ENCODE measurements at places on chromosomes 4 and X.

- no peak for DNase-seq
Measured at GRCh38 chr4:39415678-39416283, 9.1 kb downstream of the KLB start.

- DNase-seq = no peak
Measured at GRCh38 chr4:177356921-177357320, 47.2 kb downstream of the NEIL3 start.

- no peak for DNase-seq
Measured at GRCh38 chr4:7647186-7647585, 212.5 kb upstream of the PSAPL1 start.

- DNase-seq = no peak
Measured at GRCh38 chrX:22087011-22087557, 55.0 kb downstream of the PHEX start.

DNA sequence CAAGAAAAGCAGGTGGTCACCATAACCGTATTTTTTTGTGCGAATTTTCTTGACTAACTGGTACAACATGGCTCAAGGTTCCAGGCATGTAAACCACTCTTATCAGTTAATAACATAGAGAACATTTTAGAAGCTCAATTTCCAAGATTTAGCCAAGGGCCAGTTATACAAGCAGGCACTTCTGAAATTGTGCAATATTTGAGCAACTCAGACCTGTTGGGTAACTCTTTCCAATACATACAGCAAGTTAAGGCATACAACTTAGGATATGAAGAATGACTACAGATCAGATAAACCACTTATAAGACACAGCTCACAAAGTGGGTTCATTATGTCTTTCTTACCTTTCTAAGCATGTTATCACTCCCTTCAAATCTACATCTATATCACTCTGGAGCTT, 43.9 kb downstream of the ZNF280C start:
- no peak for DNase-seq

DNA sequence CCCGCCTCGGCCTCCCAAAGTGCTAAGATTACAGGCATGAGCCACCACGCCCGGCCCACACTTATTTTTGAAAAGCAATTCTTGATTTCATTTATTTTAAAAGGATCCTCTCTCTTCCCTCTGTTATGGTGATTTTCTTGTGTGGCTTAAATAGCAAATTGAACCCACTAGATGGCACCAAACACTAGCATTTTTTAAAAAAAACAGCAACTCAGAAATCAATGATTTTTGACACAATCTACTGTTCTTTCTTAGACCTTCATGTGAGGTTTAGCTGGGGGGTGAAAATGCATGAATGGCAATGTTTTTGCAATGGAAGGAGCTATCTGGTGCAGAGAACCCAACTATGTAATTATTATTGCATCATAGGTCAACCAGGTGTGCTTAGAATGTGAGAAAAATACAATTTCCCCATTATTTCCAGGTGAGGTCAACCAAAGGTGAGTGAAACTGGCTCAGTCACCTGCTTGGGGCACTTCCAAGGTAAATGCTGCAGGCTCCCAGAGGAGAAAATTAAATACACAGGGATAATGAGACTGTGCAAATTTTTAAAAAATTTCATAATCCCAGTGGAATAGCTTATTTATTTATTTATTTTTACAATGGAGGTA, 226.7 kb upstream of the PRKX start:
- DNase-seq = peak; percentile 14

DNA sequence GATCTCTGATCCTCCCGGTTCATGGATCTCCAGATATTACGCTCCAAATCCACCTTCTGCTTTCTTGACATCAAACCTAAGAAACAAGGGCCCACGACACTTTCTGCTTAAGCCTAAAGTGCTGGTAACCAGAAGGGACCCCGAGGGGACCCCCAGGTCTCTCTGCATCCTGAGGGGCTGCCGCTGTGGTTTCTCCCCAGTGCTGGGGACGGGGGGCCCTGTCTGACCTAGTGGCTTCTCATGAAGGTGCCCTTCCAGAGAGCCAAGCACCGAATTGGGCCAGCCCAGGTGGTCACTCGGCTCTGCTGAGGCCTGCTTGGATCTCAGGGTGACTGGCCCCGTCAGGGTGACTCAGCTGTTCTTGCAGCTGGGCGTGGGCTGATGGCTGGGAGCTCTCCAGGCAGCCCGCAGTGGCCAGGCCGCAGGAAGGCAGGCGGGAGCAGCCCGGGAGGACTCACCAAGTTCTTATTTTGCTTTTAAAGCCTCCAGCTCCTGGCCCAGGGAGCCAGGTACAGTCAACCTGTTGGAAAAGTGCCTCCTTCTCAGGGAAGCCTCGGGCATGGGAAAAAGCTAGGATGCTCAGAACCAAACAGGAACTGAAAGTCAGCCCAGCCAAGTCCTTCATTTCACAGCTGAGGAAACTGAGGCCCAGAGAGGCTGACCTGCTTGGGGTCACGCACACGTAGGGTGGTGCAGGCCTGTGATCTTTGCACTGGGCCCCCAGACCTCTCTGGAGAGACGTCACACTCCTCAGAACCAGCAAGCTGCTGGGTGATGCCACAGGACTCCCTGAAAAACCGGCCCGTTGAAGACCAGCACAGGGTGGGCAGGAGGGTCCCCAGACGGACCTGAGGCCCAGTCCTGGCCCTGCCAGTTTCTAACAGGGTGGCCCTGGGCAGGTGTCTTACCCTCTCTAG, 16.7 kb downstream of the BLOC1S4 start:
- DNase-seq = no peak

DNA sequence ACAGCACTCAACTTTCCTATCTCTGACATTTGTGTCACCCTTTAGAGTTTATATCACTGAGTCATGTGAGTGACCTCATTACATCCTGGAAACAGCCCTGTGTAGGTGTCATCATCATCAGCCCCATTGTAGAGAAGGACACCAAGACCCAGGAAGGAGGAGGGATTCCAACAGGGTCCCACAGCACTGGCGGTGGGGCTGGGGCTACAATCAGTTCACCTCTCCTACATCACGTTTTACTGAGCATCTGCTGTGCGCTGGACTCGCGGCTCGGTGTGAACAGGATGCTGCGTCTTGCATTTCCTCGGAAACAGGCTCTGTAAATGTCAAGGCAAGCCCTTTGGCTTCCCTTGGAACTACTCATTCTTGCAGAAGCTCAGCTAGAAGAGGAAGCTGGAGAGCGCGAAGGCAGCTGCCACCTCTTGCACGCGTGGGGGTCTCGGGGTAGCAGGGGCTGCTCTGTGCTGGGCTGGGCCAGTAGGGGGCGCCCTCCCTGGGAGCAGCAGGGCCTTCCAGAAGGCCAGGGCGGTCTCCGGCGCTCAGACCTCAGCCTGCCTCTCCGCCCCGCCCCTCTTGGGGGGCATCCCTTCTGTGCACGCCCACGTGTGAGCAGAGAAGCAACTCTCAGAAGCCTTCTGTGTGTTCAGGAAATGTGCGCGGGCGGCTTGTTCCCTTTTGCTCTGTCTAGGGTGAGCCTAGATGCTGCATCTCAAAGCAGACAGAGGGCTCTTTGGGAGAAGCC, 29.0 kb downstream of the REELD1 start:
- DNase-seq = no peak

- DNase-seq = no peak
Measured at GRCh38 chr4:66357316-66357715, 687.0 kb upstream of the EPHA5 start.

- no peak for DNase-seq
Measured at GRCh38 chr4:57374866-57375595, 264.8 kb upstream of the IGFBP7 start.

GRCh38 chr4:39698424-39699009, 581 bp downstream of the UBE2K start:
- DNase-seq = peak; percentile 21

DNA sequence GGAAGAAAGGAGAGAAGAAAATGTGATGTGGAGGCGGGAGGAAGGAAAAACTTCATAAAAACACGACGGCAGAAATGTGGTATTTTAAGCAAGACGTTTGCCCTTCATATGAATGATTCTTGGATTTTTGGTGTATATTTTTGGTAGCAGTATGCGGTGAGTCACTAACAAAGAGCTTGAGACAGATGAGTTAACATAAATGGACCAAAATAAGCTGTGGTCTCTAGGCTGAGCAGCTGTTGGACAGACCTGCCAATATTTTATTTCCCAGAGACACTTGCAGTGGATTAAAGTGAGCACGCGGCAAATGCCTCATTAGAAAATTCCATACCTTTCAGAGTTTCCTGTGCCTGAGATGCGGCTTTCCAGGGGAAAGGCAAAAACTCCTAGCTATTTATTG, 43.1 kb upstream of the RPS6KA3 start:
- DNase-seq = no peak

DNA sequence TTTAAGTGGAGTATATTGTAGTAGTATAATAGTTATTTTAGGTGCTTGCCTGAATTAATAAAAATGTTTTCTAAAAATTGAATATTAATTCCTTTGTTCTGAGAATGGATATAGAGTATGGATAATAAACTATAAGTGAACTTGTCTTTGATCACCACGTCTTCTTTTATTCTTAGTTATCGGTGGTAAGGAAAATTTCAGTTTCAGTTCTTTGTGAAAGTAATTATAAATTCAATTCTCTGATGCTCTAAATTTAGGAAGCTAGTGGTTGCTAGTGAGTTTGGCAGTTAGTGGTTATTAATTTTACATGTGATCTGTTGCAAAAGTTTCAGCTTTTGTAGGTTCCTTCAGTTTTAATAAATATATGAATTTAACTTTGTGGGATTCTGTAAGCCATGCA, 30.8 kb downstream of the MRPL1 start:
- DNase-seq = peak; percentile 66
